ENCODE measurements at places on chromosomes 6 and 20.

DNA sequence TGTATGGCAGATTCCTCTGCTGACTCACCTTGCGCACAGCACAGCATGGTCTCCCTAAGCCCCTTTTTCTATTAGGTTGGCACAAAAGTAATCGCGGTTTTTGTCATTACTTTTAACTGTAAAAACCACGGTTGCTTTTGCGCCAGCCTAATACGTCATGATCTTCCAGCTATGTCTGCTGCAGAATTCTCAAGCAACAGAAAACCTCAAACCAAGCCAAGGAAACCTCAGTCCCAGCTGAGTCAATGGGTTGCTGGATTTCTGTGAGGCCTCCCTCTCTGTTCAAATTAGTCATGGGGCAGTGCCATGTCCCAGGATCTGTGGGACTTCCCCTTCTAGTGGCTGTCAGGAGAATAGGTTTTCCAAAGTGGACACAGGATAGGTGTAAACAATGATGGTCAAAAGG is 15.7 kb upstream of the ENPP1 start:
- no peak for DNase-seq

DNA sequence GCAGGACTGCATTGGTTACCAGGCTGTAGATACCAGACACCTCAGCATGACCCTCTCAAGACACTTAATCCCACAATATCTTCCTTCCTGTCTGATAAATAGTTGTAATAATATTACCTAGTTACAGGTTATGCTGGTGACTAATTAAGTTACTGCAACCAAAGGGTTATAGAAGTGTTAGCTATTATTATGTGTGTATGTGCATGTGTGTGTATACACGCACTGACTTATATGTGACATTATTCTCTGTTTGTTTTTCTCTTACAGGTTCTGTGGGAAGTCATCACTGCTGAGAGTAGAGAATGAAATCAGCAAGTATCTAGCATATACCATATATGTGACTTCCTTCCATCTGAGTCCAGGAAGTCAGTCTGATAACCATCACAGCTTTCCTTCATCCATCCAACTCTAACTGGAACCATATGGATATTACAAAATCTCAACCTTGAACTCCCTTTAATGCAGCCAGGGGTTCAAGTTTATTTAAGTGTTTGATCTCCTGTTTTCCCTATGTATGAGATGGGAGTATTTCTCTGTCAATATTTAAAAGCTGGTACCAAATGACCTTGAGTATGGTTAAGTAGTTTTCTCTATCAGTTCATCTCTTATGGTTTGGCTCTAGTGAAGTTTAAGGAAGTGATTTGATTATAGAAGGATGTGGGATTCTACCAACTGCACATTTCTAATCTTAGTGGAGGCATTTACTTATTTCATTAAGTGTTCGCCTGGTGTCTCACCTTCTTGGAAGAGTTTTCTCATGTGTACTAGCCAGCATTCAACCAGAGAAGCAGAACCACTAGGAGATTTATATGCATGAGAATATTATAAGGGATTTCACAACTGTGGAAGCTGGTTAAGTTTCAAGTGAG is 313.2 kb downstream of the HIVEP2 start:
- no peak for DNase-seq

DNA sequence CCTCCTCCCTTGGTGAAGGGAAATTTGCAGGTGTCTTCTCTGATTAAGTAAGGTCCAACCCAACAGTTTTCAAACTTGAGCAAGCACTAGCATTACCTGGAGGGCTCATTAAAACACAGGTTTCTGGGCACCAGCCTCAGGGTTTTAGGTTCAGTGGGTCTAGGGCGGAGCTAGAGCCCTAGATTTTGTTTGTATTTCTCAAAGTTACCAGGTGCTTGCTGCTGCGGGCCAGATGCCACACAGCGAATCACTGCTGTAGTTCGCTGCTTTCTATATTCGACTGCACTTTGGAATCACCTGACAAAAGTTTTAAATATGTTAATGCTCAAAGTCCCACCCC is 869 bp downstream of the COL21A1 start:
- DNase-seq = no peak

DNA sequence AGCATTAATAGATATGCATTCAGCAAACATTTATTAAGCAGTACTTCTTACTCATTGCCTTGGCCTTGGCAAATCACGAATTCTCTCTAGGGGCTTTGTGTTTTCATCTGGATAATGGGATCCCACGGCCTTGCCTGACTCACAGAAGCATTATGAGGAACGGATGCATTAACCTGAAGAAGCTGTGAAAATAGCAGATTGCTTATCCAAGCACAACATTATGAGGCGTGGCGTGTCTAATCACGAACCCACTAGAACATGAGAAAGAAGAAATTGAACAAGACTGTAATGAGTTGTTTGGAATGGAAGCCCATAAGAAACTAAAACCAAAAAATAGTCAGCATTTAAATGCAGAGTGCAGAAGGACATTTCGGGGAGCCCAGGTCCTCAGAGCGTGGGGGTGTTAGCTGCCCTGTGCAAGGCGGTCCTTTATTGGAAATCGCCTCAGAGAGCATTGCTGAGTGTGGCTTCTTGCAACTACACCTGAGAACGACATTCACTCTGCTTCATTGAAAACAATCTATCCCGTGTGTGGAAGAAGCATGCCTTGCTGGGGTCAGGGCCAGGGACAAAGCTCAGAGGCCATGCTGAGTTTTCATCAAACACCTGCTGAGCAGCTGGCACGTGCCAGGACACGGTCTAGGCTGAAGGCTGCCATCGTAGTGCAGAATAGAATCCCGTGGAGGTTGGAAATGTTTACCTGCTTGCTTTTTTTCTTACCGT is 179.9 kb downstream of the ZDHHC14 start:
- no peak for DNase-seq

DNA sequence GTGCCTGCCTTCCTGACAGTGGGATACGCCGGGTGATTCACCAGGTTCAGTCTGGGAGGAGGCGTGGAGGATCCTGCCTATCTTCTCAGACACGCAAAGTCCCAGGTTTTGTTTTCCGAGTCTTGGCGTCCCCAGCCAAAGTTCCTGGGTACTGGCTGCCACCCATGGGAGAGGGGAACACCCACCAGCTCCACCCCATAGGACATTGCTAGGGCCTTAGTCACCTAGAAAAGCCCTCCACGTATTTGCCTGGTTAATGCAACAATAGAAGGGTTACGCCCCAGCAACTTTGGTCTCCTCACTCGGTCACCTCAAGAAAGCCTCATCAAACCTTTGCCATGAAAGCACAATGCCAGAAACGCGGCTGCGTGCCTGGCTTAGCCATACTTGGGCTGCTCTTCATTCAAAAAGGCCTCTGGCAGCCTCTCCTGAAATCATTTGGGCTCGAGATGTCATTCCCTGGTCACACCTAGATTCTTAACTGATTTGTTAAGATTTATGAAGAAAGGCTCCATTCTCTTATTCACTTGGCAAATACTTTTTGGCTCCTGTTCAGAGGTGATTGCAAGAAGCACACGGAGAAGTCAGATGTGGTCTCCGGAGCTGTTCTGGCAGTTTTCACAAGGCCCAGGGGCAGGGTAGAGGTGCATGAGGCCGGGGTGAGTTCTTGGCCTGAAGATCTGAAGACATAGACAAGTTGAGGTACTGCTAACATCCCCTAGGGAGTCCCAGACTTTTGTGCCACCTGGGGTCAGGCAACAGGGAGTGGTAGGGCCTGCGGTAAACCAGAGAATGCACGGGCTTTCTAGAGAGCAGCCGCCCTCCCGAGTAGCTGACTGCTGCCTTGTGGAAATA is 35.5 kb upstream of the ZNF133 start:
- no peak for DNase-seq

DNA sequence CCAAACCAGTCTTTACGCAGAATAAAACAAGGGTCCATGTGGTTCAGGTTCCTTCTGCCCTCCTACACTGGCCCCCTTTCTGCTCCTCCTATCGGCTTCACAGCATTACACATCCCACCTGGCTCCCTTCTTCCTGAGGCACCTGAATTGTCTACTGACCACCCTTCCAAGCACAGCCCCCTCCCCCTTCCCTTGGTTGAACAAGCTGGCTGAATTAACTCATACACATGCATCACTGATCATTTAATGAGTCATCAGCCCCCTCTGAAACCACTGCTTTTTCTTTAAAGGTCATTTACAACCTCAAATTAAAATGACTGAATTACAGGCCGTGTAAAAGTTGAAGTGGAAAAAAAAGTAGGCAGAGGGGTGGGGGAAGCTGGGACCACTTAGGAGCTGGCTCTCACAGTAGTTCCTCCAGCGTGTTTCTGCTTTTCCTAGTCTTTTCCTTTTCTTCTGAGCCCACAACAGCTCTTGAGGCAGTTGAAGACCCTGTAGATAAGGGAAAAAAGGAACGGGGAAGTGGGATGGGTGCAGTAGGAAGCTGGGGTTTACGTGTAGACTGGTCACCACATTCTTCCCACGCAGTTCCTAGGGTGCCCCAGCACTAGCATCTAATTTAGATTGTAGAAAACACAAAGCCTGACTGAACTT is 67.6 kb downstream of the FYN start:
- no peak for DNase-seq

GRCh38 chr20:60034231-60035110 is 76.2 kb downstream of the CDH26 start:
- DNase-seq = no peak

- DNase-seq = no peak
Observed at GRCh38 chr6:22363166-22363713, 66.4 kb upstream of the PRL start.

DNA sequence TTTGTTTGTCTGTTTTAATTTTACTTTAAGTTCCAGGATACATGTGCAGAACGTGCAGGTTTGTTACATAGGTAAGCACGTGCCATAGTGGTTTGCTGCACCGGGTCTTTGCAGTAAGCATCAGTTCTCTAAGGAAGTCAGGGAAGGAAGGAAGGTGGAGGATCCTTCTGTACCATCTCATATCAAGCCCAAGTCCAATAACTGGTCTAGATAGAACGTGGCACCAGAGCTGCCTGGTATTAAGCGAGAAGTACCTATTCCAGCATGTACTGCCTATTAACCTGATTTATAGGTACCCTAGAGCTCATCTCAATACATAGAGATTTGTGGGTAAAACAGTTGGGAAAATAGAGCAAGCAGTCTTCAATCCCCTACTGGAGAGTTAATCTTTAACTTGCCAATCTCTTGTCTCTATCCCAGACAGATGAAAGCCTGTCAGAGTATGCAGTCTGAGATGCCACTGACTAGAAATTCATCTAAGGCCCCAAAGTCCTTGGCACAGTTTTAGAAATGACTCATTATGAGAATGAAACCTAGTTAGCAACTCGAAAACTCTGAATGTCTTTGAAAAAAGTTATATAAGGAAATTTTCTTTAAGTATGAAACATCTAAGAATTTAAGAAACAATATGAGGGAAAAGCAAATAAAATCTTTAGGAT is 144.9 kb downstream of the TFAP2A start:
- DNase-seq = no peak

DNA sequence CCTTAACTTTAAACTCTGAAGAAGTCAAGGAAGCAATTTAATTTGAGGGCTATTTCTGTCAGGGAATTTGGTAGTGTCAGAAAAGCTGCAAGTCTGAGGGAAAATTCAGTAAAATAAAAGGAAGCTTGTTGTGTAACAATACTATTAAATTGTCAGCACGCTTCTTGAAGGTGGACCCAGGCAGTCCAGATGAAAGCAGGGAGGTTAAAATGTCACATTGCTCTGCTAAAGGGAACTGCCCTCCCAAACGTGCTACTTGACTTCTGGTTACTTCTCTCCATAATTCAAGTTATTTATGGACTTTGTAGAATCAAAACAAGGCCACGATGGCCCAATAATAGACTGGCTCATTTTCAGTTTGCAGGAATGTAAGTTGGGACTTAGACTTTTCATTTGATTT is 28.2 kb upstream of the ARMC2 start:
- DNase-seq = no peak

GRCh38 chr6:2748183-2748582 is 2.5 kb downstream of the MYLK4 start:
- DNase-seq = no peak

DNA sequence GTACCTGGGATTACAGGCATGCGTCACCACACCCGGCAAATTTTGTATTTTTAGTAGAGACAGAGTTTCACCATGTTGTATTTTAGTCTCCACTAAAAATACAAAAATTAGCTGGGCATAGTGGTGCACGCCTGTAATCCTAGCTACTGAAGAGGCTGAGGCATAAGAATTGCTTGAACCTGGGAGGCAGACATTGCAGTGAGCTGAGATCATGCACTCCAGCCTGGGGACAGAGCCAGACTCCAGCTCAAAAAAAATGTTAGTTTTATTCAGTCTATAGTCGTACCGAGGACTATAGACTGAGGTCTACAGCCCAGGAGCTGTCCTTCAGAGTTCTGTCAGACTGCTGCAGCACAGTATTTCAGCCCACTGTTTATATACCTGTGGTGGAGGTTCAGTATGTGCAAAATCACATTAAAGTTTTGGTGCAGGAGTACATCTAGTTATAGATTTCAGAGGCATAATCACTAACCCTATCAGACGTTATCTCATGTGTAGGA is 3.6 kb upstream of the CASP8AP2 start:
- no peak for DNase-seq

GRCh38 chr20:47665221-47665991 is 119.9 kb downstream of the SULF2 start:
- DNase-seq = no peak

GRCh38 chr6:30684386-30685156 is 1.9 kb downstream of the PPP1R18 start:
- peak; percentile 85 for DNase-seq

DNA sequence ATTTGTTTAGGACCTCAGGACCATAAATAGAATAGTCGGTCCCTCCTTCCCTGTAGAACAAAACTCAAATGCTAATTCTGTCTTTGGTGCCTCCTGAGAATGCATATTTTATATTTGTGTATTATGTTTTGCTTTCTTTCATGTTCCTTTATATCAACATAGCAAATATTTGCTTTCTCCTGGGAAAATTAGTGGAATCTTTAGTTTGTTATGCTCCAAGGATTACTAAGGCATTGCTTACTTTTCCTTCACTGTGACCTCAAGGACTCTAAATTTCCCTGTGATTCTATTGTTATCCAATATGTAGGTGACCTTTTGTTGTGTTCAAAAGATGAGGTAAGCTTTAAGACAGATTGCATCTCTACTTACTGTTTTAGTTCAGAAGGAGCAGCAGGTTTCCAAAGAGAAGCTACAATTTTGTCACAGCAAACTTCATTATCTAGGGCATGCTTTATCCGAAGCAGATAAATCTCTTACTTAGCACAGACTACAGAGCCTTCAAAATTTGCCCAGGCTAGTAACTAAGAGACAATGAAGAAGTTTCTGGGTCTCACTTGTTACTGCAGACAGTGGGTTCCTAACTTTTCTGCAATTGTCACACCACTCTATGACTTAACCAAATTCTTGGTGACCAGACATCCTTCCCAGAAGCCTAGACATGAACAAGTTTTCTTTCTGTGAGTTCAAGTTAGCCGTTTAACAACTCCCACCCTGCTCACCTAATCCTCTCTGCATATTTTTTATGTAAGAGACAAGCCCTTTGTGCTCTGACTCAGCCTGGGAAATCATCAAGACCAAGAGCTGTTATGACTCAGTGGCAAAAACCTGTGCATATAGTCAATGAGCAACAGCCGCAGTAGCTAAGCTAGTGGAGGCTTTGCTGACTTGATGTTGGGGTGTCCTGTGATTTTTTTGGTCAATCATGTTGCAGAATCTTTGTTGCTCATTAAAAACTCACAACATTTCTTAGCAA is 378.8 kb downstream of the QKI start:
- no peak for DNase-seq

GRCh38 chr6:135170238-135170637 is 10.9 kb upstream of the MYB start:
- DNase-seq = no peak
